ENCODE measurements at places on chromosomes 5 and 9.

GRCh38 chr5:123351240-123351639, 72.0 kb downstream of the CEP120 start:
- no peak for DNase-seq

GRCh38 chr5:41539454-41539853, 29.1 kb upstream of the PLCXD3 start:
- DNase-seq, result no peak

DNA sequence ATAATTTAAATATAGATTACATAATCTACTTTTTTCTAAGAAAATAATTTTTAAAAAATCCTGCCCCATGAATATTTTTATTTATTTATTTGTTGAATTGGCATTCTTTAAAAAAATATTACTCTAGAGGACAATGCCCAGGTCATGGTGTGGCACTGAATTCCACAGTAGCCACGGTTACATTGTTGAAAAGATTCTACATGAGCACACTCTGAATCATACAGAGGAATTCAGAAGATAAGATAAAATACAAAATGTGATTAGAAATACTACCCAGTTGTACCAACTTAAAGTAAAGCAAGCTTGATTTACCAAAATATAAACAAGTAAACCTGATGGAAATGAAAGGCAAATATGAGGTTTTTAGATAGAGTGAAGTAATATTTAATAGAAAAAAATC, 183.7 kb downstream of the HCN1 start:
- no peak for DNase-seq

GRCh38 chr9:122204491-122204890, 24.3 kb downstream of the LHX6 start:
- no peak for DNase-seq

GRCh38 chr5:57581772-57582171, 99.2 kb upstream of the ACTBL2 start:
- DNase-seq, result no peak

- DNase-seq, result no peak
These were observed 198.1 kb downstream of the CSNK1G3 start for GRCh38 chr5:123710031-123710430.

DNA sequence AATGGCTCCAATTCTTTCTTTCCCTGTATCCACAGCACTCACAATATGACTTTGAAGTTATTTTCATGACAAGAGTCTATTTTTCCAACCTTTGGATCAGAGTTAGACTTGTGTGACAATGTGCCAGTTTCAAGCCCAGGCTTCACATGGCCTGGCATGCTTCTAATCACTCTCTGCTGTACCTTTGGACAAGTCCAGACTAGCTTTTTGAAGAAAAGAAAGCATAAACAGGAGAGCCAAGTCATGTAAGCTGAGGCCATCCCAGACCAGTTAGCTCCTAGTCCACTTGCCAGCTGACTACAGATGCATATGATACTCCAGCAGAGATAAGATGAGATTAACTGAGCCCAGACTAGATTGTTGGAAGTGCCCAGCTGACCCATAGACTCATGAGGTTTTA, 513.6 kb upstream of the C9orf72 start:
- no peak for DNase-seq

- DNase-seq, result no peak
These were observed 79.5 kb upstream of the LHFPL2 start for GRCh38 chr5:78727786-78728761.

DNA sequence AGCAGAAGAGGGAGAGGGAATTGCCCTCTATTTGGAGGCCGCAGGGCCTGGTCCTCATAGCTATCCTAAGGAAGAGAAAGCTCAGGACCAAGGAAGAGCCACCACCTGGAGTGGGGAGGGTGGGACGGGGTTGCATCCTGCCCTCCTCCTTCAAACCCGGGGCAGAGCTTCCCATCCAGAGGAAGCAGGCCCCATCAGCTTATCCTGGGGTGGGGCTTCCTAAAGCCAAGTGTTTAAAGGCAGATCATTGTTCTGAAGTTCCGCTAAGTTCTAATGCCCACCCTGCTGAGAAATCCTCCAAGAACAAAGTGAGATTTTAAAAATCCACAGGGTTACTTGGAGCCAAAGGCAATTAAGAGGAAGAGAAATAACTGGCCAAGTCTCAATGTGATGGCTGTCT, 210.3 kb downstream of the C9orf152 start:
- no peak for DNase-seq

DNA sequence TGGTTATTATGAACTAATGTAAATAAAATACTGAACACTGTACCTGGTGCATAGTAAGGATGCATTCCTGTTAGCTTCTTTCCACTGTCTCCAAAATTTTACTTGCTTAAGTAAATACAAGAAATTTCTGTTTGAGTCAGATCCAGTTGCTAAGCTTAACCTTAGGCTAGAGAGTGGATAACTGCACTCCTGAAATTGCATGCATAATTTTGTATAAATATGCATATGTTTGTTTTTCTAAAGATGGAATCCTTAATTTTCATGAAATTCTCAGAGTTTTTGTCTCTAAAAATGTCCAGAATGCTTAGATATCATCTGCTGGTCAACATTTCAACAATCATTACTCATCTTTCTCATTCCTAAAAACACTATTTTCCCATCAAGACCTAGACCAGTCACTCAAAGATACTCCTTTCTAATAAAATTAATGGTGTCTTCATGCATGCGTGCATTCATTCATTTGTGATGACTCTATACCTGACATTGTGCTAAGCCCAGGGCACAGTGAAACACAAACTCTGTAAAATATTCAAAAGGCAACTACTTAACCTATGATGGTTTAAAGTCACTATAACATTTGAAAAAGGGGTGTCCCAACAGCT, 284.8 kb downstream of the SEC61B start:
- DNase-seq, result no peak

DNA sequence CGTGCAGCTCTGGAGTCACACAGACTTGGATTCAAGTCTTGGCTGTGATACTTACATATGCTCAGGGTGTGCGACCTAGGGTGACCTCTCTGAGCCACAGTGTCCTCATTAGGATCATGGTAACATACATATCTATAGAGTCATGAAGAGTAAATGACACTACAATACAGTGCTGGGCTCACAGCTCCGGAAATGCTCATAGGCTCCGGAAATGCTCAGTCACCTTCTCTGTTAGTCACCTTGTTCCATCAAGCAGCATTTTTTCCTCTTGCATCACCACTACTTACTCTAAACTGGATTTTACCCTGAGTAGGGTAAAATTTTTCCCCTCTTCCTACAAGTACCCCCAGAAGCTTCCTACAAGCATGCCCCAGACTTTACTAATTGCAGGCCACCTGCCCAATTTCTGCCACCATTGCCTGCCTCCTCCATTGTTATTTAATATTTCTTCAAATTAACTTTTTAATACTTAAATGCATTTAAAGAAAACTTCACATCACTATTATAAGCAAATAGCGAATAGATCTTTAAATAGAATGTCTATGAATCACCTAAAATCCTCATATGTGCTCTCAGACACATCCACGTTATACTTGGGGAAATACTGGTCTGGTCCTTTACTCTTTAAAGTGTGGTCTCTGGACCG, 147.6 kb upstream of the SPRY4 start:
- no peak for DNase-seq

DNA sequence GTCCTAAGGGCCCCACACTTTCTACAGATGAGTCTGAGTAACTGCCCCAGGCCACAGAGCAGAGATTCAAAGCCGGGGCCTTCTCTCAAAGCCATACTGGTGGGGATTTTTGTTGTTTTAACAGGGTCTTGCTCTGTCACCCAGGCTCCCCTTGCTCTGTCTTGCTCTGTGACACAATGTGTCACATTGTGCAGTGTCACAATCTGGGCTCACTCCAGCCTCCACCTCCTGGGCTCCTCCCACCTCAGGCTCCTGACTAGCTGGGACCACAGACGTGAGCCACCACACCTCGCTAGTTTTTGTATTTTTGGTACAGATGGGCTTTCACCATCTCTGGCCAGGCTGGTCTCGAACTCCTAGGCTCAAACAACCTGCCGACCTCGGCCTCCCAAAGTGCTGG, 8.6 kb downstream of the AGPAT2 start:
- no peak for DNase-seq

GRCh38 chr5:77620405-77620804, 18.1 kb downstream of the OTP start:
- DNase-seq, result peak; percentile 62

DNA sequence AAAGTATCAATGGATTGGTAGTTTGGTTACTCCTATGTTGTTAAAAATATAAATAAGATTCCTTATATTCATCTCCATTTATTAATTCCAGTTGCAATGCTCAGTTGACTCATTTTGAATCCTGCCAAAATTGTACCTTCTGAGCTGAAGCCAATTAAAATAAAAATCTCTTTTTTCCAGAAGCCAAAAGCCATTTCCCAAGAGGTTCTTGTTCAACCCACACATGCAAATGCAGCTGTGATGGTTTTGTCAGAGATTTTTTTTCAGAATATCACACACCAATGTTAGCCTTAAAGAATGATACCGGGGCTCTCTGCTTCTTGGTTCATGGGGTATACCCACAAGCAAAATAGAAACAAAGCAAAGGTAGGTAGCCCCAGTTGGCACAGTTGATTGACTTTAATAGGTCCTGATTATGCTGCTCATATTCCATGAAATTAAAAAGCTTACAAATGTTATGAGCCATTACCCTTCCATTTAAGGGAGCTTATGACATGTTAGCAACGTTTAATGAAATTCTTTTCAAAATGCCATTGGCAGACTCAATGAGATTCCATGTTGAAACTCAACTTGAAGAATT, 208.0 kb downstream of the SGCD start:
- no peak for DNase-seq

DNA sequence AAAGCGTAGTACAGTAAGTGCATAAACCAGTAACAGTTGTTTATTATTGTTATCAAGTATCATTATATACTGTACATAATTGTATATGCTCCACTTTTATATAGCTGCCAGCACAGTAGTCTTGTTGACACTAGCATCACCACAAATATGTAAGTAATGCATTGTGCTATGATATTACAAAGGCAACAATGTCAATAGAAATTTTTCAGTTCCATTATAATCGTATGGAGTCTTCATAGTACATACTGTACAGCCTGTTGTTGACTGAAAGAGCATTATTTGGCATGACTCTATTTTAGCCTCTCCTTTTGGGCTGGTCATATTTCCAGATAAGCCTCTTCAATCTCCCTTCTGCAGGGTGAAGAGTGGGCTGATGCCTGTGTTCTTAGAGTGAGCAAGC, 40.4 kb downstream of the CFAP95 start:
- DNase-seq, result no peak
